Activated CD4-positive, alpha-beta memory T cell treated with anti-CD3 and anti-CD28 coated beads for 36 hours (primary cell): ENCODE measurements at places on chromosomes 3 and 15. TPM values are rescaled to one million over a fixed set of nuclear protein-coding genes. Genes with fewer than 3 reads are reported as not detected.

The ACY1 gene
- total RNA-seq: 53.1 TPM

The NANOGP8 gene
- not detected for total RNA-seq

The RIOX2 gene
- total RNA-seq: 35.9 TPM

DNA sequence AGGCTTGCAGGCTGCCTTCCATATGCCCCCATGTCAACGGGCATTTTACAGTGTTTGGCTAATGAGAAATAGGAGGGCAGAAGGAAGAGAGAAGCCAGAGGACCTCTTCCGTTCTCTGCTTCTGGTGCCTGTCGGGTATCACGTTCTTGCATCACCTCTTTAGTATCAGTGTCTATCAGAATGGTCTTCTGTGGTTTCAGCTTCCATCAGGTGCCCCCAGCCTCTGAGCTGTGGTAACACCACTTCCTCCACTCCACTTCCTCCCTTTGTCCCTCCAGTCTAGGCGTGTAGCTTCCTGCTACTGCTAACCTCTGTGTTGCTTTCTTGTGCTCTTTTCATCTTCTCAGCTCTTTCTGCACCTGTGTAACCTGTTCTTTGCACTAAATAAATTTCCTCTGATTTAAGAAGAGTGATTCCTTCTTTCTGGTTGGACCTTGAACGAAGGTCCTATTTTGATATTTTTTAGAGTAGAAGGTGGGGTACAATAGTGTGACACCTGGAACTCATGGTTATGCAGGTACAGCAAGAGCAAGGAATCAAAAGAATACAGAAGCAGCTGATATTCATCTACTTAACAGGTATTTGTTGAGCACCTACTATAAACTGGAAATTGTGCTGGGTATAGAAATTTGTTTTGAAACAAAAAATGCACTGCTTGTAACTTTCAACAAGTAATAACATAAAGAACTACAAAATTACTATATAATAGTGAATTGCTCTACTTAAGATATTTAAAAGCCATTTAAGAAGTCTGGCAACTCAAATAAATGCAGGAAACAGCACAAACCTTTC lies 27.4 kb upstream of the FOXB1 start:
- peak; percentile 70 for DNase-seq

DNA sequence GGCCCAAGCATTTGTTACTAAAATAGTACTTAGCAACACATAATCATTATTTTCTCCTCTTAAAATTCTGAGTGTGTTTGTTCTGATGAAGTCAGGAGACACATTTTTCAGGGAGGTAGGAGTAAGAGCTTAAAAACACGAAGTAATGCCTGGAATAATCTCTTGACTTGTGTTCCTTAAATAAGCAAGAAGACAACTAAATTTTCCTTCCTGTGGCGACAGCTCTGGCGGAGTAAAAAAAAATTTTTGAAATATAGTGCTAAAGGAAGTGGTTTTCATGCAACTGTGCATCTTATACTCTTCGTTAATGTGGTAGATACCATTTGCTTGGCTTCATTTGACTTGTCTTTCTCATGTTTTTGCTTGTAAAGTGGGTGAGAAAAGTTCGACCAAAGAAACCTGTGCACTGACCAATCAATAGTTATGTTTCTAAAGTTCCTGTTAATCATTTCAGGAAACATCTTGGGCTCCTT lies 11.1 kb upstream of the MBNL1 start:
- DNase-seq: no peak

DNA sequence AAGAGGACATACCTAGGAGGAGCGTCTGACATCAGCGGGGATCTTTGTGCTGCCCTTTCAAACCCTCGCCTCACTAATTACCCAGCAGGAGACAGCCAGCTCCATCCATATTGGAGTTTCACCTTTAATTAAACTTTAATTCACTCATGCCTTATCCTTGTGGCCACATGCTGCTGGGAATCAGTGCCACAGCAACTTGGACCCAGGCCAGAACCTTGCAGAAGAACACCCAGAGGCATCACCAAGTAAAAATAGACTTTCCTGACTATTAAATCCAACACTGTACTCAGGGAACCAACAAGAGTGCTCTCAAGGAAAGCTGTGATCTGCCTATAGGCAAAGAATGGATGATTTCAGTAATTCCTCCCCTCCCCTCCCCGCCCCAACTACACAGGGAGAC lies 23.9 kb downstream of the EIF1B start:
- DNase-seq: no peak

- DNase-seq: no peak
Measured at GRCh38 chr15:51193526-51193925, 98.8 kb upstream of the TNFAIP8L3 start.

GRCh38 chr3:117010318-117010717 lies 300.7 kb downstream of the TUSC7 start:
- DNase-seq: no peak

GRCh38 chr3:194925614-194926013 lies 239.9 kb downstream of the FAM43A start:
- no peak for DNase-seq

DNA sequence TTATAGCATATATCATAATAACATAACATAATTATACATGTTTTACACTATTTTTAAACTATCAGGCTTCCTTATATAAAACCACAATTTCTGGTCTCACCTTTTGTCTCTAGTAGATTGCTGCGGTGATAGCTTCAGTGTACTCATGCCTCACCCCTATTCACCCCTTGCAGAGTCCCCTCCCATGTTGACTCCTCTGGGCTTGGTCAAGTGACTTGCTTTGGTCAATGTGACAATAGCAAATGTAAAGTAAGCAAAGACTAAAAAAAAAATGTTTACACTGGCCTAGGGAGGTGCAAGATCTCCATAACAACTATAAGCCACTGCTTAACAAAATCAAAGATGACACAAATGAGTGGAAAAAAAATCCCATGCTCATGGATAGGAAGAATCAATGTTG lies 537.5 kb downstream of the ROBO1 start:
- no peak for DNase-seq

- DNase-seq: no peak
Measured at GRCh38 chr15:31280831-31281216, 45.8 kb upstream of the KLF13 start.

DNA sequence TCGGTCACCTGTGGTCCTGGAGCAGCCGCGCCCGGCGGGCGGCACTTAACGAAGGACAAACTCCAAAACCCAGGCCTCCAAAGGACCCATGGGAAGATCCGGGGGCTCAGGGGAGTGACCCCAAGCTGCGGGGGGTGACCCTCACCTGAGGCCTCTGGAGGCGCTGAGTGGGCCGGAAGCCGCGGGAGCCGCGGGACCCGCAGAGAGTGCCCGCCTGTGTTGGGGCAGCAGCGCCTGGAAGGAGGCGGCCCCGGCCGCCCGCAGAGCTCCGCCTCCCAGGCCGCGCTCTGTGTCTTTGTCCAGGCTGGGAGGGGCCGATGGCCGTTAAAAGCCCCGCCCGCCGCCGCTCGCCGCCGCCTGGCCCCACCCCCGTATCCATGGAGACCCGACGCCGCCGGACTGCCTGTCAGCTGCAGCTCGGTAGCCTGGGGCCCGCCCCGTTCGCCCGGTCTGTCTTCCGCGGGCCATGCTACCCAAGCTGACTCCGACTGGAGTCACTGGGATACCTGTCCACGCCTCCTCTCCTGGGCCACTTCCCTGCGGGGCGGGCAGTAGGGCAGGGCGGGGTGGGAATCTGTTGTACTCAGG lies 15.3 kb upstream of the FANCD2 start:
- DNase-seq: peak; percentile 93

- DNase-seq: no peak
Measured at GRCh38 chr3:150447084-150447483, 39.0 kb downstream of the TSC22D2 start.

GRCh38 chr15:87577336-87577735 lies 679.2 kb downstream of the NTRK3 start:
- DNase-seq: no peak

DNA sequence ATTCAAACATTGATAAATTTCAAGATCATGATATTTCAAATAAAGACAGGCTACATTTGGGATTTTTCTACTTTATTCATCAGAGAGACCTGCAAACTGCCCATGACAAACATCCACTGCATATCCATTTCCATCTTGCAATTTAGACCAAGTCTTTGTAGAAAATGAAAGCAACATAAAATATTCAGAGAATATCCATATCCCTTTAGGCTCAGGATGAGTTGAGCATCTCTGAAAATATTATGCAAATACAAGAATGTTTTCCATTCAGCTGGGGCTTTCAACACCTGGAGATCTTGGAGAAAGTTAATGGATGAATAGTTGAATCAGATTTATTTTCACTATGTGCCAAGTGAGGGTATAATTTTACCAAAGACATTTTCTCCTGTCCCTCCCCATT lies 103.4 kb downstream of the TUSC7 start:
- DNase-seq: no peak
